Activated CD4-positive, alpha-beta memory T cell treated with anti-CD3 and anti-CD28 coated beads, Interleukin-2, amount 10 ng/mL, durations not matched to agents 7 days and 5 days (primary cell): ENCODE measurements at places on chromosomes 12 and 14.
A peak's percentile ranks its signal among the peaks of the same experiment; 100 is the strongest.

GRCh38 chr14:50649691-50650090, 18.4 kb downstream of the SAV1 start:
- no peak overlapping the region for H3K4me3 ChIP-seq
- H3K4me1 ChIP-seq = no peaks in the 10 kb centered on the region
- DNase-seq = no peak

GRCh38 chr12:9864913-9865675, 4.1 kb downstream of the CLEC2B start:
- peak overlapping the region; percentile 77 for H3K27ac ChIP-seq
- peak overlapping the region; percentile 93 for H3K4me3 ChIP-seq
- peaks cover 53% of the 10 kb centered on the region for H3K36me3 ChIP-seq
- H3K4me1 ChIP-seq = peaks cover 40% of the 10 kb centered on the region
- no peak for DNase-seq

GRCh38 chr12:81987371-81987770, 228.2 kb upstream of the PPFIA2 start:
- no peaks in the 10 kb centered on the region for H3K27me3 ChIP-seq
- no peak overlapping the region for H3K27ac ChIP-seq
- DNase-seq = no peak
- no peaks in the 10 kb centered on the region for H3K4me1 ChIP-seq

DNA sequence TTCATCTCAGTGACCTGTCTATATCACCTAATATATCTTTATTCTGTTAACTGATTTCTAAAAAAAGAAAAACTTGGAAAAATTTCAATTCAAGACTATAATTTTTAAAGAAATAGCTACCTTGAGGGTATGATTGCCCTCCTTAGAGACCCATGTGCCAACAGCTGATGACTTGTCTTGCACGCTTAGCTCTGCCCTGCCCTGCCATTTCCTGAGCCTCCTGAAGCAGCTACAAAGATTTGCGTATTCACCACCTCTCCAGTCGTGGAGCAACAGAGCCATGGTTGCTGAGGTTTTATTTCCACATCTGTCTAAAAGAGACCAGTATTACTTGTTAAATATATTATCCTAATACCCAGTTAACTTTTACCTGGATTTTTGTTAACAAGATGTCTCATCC, 91.7 kb upstream of the ATF1 start:
- no peaks in the 10 kb centered on the region for H3K4me1 ChIP-seq
- H3K4me3 ChIP-seq = no peak overlapping the region
- no peaks in the 10 kb centered on the region for H3K27me3 ChIP-seq
- no peak overlapping the region for H3K27ac ChIP-seq
- DNase-seq = no peak
- H3K36me3 ChIP-seq = peaks cover 17% of the 10 kb centered on the region

DNA sequence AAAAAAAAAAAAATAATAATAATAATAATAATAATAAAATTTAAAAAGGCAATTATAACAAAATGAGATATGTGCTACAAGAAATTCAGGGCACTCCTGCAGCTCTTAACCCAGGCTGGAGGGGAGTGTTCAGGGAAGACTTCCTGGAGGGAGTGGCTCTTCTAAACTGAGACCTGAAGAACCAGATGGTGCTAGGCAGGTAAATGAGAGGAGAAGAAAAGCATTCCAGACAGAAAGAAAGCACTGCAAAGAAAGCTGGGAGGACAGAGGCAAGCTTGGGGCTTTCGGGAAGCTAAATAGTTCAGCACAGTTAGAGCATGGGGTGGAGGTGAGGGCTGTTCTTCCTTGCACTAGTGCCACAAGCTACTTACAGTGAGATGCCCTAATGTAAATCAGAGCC, 9.9 kb upstream of the SRSF9 start:
- H3K36me3 ChIP-seq = peaks cover 2% of the 10 kb centered on the region
- H3K4me1 ChIP-seq = peaks cover 22% of the 10 kb centered on the region
- H3K27ac ChIP-seq = no peak overlapping the region
- no peaks in the 10 kb centered on the region for H3K27me3 ChIP-seq
- no peak for DNase-seq

DNA sequence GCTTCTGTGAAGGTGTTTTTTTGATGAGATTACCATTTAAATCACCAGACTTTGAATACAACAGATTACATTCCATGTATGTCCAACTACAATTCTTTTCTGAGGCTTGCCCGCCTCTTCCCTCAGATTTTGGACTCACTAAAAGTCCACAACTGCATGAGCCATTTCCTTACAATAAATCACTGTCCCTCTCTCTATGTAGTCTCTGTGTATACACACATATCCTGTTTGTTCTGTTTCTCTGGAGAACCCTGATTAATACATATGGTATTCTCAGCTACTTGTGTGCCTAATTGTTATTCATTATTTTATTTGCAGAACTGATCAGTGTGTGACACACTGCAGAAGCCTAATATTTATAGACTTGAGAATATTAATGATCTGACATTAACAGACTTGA, 2.4 kb upstream of the MIPOL1 start:
- H3K27me3 ChIP-seq = peaks cover 18% of the 10 kb centered on the region
- no peaks in the 10 kb centered on the region for H3K36me3 ChIP-seq
- no peak overlapping the region for H3K4me3 ChIP-seq
- H3K4me1 ChIP-seq = peaks cover 8% of the 10 kb centered on the region

- no peak overlapping the region for H3K4me3 ChIP-seq
- H3K27me3 ChIP-seq = peaks cover 11% of the 10 kb centered on the region
- no peak overlapping the region for H3K27ac ChIP-seq
- H3K4me1 ChIP-seq = peaks cover 7% of the 10 kb centered on the region
- peaks cover 3% of the 10 kb centered on the region for H3K36me3 ChIP-seq
Measured at GRCh38 chr14:22668863-22669262, 24.7 kb upstream of the OR6J1 start.

- peak overlapping the region; percentile 85 for H3K4me3 ChIP-seq
- peak overlapping the region; percentile 91 for H3K27ac ChIP-seq
- peaks cover 40% of the 10 kb centered on the region for H3K36me3 ChIP-seq
Measured at GRCh38 chr14:65101631-65102440, 481 bp downstream of the MAX start.

DNA sequence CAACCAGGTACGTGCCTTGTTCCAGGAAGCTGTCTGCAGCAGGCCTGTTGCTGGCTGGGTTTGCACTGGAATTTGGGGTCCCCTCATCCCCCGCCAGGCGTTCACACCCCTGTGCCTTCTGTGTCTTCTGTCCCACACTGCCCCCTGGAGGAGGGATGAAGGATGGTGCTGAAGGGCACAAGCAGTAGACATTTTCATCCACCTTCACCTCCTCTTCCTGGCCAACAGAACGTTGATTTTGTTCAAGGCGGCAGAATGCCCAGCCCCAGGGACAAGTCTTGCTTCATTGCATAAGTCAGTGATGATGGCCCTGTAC, 122.1 kb downstream of the CALM1 start:
- DNase-seq = peak; percentile 60
- H3K27ac ChIP-seq = no peak overlapping the region
- no peaks in the 10 kb centered on the region for H3K4me1 ChIP-seq
- no peaks in the 10 kb centered on the region for H3K36me3 ChIP-seq

GRCh38 chr12:53222806-53223261, 9.2 kb downstream of the RARG start:
- H3K36me3 ChIP-seq = peaks cover 21% of the 10 kb centered on the region
- peak overlapping the region; percentile 76 for H3K4me3 ChIP-seq
- H3K4me1 ChIP-seq = peaks cover 66% of the 10 kb centered on the region
- peak overlapping the region; percentile 96 for H3K27ac ChIP-seq

GRCh38 chr12:12294215-12295005, 27.6 kb upstream of the LRP6 start:
- H3K27me3 ChIP-seq = no peaks in the 10 kb centered on the region
- no peak overlapping the region for H3K27ac ChIP-seq
- H3K36me3 ChIP-seq = no peaks in the 10 kb centered on the region
- H3K4me3 ChIP-seq = no peak overlapping the region
- no peaks in the 10 kb centered on the region for H3K4me1 ChIP-seq

GRCh38 chr12:92224685-92225331, 79.2 kb upstream of the BTG1 start:
- no peak overlapping the region for H3K4me3 ChIP-seq
- H3K36me3 ChIP-seq = peaks cover 5% of the 10 kb centered on the region
- no peak overlapping the region for H3K27ac ChIP-seq
- no peak for DNase-seq
- H3K4me1 ChIP-seq = no peaks in the 10 kb centered on the region

DNA sequence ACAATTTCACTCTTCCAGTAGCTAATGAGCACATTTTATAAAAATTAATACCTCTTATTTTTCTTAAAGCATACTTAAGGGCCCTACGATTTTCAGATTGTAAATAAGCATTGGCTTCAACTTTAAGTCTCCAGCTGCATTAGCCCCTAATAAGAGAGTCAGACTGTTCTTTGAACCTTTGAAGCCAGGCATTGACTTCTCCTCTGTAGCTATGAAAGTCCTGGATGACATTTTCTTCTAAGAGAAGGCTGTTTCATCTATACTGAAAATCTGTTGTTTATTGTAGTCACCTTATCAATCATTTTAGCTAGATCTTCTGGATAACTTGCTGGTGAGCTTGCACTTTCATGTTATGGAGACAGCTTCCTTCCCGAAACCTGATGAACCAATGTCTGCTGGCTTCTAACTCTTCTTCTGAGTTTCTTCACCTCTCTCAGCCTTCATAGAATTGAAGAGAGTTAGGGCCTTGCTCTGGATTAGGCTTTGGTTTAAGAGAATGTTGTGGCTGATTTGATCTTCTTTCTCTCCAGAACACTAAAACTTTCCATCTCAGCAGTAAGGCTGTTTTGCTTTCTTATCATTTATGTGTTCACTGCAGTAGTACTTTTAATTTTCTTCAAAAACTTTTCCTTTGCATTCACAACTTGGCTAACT, 377.1 kb upstream of the RGS6 start:
- DNase-seq = no peak
- no peaks in the 10 kb centered on the region for H3K27me3 ChIP-seq
- H3K4me1 ChIP-seq = peaks cover 58% of the 10 kb centered on the region
- H3K36me3 ChIP-seq = peaks cover 13% of the 10 kb centered on the region
